ENCODE measurements at places on chromosomes 12 and 14.

GRCh38 chr12:96236221-96236822, 42.1 kb downstream of the ELK3 start:
- DNase-seq: no peak

GRCh38 chr12:63963868-63964267, 119.4 kb downstream of the SRGAP1 start:
- DNase-seq: no peak

DNA sequence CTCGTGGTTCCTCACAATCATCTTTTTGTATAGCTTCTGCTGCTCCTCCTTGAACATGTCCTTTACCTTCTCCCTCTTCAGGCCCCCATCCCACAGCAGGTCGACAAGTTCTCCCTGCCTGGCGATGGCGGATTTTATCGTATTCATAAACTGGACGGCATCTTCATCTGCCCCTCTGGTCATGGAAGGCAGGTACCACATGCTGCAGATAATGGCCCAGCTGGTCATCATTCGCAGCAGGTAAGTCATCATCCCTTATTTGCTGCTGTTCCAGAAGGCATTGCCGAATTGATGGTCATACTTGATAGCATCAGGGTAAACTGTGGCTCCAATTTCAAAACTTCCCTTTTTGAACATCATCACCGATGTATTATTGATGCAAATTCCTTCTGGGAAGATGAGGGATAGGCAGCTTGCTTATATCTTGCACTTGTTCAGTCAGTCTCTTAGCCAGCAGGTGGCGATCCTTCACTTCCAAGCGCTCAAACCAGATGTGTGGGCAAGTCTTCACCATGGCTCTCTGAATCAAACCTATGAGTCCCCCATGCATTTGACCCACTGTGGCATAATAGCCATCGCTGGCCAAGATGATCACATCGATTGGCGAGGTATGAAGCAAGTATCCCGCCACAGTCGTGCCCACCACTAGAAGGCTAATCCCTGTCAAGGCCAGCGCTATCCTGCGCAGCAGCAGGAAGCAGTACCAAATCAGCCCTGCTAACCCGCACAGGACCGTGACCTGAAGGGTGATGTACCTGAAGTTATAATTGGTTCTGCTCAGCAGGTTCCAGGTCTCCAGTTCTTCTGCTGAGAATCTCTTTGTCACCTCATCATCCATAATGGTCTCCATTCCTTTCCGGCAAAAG, 381.5 kb upstream of the STXBP6 start:
- no peak for DNase-seq

GRCh38 chr12:3938042-3938544, 64.9 kb upstream of the PARP11 start:
- no peak for DNase-seq

DNA sequence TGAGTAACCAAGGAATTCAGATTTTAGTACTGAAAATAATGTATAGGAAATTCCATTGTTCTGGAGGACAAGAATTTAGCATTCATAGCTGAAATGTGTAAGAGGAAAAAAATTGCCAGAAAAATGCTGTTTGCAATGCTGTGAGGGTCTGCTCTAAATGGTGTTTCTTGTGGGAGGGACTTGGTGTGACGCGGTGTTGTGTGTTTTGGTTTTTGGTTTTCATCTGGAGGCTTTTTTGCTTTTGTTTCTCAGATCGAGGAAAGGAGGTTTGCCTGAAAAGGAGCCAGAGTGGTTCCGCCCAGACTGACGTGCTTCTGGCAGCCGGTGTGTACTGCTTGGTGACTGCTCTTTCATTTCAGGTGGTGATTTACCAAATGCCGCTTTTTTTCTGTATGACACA, 211.8 kb upstream of the HMGA2 start:
- no peak for DNase-seq

DNA sequence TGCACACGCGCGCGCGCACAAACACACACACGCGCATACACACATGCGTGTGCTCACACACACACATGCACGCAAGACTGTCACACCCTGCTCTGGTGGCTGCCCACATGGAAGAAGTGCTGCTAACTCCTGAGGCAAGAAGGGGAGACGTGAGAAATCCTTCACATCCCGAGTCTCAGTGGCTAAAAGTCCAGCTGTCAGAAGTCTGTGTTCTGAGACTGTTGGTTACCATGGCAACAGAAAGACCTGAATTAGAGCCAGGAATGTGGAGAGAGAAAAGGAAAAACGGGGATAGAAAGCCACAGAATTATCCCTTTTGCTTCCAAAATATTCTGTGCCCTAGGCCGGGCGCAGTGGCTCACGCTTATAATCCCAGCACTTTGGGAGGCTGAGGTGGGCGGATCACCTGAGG, 71.2 kb downstream of the PPFIBP1 start:
- no peak for DNase-seq

GRCh38 chr14:50559990-50560930, at the start of gene ATL1:
Gene ATL1, plus strand, starts transcription at chr14:50560145. Its CDS starts 121 bp downstream, at chr14:50560266.
- DNase-seq: peak; percentile 42

DNA sequence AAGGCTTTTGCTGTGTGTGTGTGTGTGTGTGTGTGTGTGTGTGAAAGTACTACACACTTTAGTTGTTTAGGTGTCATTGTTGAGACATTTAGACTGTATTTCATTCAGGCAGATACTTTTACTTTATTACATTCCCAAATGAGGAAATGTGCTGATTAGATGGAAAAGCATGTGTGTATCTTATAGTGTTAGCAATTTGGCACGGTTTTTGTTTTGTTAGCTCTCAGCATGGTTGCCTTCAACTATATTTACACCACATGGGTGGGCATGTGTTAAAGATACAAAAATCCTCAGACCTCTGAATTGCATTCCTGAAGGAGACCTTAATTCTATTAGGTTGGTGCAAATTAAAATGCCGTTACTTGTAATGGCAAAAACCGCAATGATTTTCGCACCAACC, 879.5 kb downstream of the DIO2 start:
- no peak for DNase-seq
